Placental pericyte (primary cell): ENCODE measurements at places on chromosomes 4 and X. TPM values are rescaled to one million over a fixed set of nuclear protein-coding genes. Genes with fewer than 3 reads are reported as not detected.

FAM47E gene
- total RNA-seq: not detected in 2 replicates

NALF2 gene
- not detected in 2 replicates for total RNA-seq

C4orf51 gene
- total RNA-seq: not detected in 2 replicates

FRMPD3 gene
- total RNA-seq: under 0.01 TPM in 1 of 2 replicates, not detected in the other

SMIM31 gene
- not detected in 2 replicates for total RNA-seq
